ENCODE measurements at places on chromosomes 5 and 9. TPM values are rescaled to one million over a fixed set of nuclear protein-coding genes. Genes with fewer than 3 reads are reported as not detected.

- no peak overlapping the region for H3K27ac ChIP-seq
- no peaks in the 10 kb centered on the region for H3K36me3 ChIP-seq
- H3K4me1 ChIP-seq, result peaks cover 33% of the 10 kb centered on the region
- DNase-seq, result no peak
- no peak overlapping the region for H3K4me3 ChIP-seq
- H3K27me3 ChIP-seq, result no peaks in the 10 kb centered on the region
These were observed 214.3 kb downstream of the ARHGAP26 start for GRCh38 chr5:142984525-142984924.

- H3K36me3 ChIP-seq, result no peaks in the 10 kb centered on the region
- no peaks in the 10 kb centered on the region for H3K27me3 ChIP-seq
- H3K27ac ChIP-seq, result no peak overlapping the region
These were observed 211.3 kb upstream of the FBN2 start for GRCh38 chr5:128749136-128749898.

DNA sequence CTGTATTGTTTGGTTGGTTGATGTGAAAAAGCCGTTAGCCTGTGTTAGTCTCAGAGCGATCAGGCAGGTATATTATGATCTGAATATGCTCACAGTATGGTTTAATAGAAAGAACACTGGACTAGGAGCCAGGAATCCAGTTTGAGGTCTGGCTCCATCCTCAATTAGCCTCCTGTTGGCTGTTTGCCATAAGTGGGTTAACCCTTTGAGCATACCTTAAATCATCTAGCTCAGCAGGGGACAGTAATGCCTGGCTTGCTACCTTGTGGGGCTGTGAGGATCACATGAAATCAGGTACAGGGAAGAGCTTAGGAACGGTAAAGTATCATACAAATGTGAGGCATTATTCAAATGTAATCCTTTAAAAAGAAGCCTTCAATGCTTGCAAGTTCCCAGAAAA lies 104.7 kb downstream of the CMYA5 start:
- no peaks in the 10 kb centered on the region for H3K36me3 ChIP-seq
- H3K4me3 ChIP-seq, result no peak overlapping the region
- no peaks in the 10 kb centered on the region for H3K4me1 ChIP-seq
- DNase-seq, result no peak
- H3K27me3 ChIP-seq, result no peaks in the 10 kb centered on the region
- no peak overlapping the region for H3K27ac ChIP-seq

DNA sequence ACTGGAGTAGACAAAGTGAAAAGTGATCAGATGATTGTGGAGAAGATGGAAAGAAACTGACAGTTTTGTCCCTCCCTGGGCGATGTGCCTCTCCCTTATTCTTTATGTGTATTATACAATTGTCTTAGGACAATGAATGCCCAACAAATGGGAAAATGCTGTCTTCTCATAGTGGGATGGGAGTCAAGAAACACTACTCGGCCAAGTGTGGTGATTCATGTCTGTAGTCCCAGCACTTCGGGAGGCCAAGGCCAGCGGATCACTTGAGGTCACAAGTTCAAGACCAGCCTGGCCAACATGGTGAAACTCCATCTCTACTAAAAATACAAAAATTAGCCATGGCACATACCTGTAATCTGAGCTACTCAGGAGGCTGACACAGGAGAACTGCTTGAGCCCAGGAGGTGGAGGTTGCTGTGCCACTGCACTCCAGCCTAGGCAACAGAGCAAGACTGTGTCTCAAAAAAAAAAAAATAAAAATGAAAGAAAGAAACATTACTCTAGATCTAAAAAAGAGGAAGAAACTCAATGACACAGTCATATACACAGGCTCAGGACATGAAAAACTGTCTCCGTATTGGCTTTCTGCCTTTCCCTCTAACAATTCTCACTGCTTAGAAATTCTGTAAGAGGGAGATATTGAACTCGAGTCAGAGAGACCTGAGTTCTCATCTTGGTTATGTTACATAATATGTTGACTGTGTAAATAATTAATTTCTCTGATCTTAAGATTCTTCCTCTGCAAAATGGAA lies 67.9 kb upstream of the TARS1 start:
- H3K4me1 ChIP-seq, result no peaks in the 10 kb centered on the region
- H3K4me3 ChIP-seq, result no peak overlapping the region
- DNase-seq, result no peak
- H3K27ac ChIP-seq, result no peak overlapping the region

The SUSD1 gene
- total RNA-seq, result 5.0 TPM

The PCDHB12 gene
- not detected for total RNA-seq

The SLC2A6 gene
- 15.5 TPM for total RNA-seq

The LAMC3 gene
- total RNA-seq, result 0.07 TPM

The SLC12A7 gene
- total RNA-seq, result 4.9 TPM

Measured in CD8-positive, alpha-beta memory T cell (primary cell).